ENCODE measurements at places on chromosomes 5 and 9.

DNA sequence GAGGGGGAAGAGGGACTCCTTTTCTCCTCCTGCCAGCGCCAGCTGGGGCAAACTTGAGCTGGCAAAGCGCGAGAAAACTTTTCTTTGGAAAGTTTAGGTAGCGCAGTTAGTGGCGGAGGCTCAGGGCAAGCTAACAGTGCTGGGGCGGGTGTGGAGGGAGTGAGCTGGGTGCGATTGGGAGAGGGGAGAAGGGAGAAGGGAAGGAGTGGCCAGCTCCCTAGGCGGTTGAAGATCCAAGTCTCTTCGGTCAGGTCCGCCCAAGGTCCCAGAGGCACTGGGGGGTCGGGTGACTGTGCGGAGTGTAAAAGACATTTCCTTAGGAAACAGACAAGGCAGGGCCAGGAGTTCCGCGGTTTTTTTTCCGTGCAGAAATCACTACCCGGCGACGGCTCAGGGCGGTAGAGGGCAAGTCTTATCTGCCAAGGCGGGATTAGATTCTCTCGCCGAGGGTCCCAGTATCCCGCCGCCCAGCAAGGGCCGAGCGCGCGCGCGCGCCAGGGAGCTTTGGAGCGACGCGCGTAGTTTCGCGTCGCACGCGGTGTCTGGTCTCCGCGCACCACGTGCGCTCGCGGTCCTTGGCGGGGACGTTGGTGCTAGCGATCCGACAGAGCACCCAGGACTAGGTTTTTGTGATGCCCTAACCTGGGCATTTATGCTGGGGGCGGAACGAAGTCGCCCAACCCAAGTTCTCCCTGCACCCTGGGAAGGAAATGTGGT is 33.6 kb upstream of the NFIB start:
- peak overlapping the region; percentile 31 for H3K27ac ChIP-seq
- H3K36me3 ChIP-seq = no peaks in the 10 kb centered on the region
- H3K27me3 ChIP-seq = peaks cover 44% of the 10 kb centered on the region
- H3K4me3 ChIP-seq = peak overlapping the region; percentile 41

- peaks cover 42% of the 10 kb centered on the region for H3K4me1 ChIP-seq
- no peaks in the 10 kb centered on the region for H3K36me3 ChIP-seq
- H3K4me3 ChIP-seq = no peak overlapping the region
- DNase-seq = no peak
- H3K27ac ChIP-seq = no peak overlapping the region
Measured at GRCh38 chr9:34653151-34654072, 1.4 kb downstream of the IL11RA start.

GRCh38 chr9:28648723-28649122 is 1075.4 kb upstream of the C9orf72 start:
- no peaks in the 10 kb centered on the region for H3K27me3 ChIP-seq
- DNase-seq = no peak
- H3K4me1 ChIP-seq = no peaks in the 10 kb centered on the region
- H3K27ac ChIP-seq = no peak overlapping the region

GRCh38 chr9:16030528-16031185 is 477.8 kb downstream of the CCDC171 start:
- H3K4me3 ChIP-seq = no peak overlapping the region
- H3K27ac ChIP-seq = no peak overlapping the region
- no peaks in the 10 kb centered on the region for H3K27me3 ChIP-seq

GRCh38 chr9:93172666-93173364 is 11.1 kb upstream of the WNK2 start:
- DNase-seq = no peak
- H3K27ac ChIP-seq = no peak overlapping the region
- no peak overlapping the region for H3K4me3 ChIP-seq

- no peaks in the 10 kb centered on the region for H3K36me3 ChIP-seq
- no peaks in the 10 kb centered on the region for H3K27me3 ChIP-seq
- no peak overlapping the region for H3K4me3 ChIP-seq
- H3K27ac ChIP-seq = peak overlapping the region; percentile 98
- peaks cover 24% of the 10 kb centered on the region for H3K4me1 ChIP-seq
Measured at GRCh38 chr5:151094852-151095245, 14.0 kb upstream of the TNIP1 start.

- no peak overlapping the region for H3K4me3 ChIP-seq
- no peaks in the 10 kb centered on the region for H3K4me1 ChIP-seq
- H3K27me3 ChIP-seq = no peaks in the 10 kb centered on the region
- no peak overlapping the region for H3K27ac ChIP-seq
- H3K36me3 ChIP-seq = no peaks in the 10 kb centered on the region
Measured at GRCh38 chr5:79992891-79993657, 2.0 kb upstream of the MTX3 start.

- DNase-seq = no peak
- no peak overlapping the region for H3K27ac ChIP-seq
- H3K36me3 ChIP-seq = no peaks in the 10 kb centered on the region
- H3K4me1 ChIP-seq = no peaks in the 10 kb centered on the region
Measured at GRCh38 chr9:116480700-116481099, 206.4 kb upstream of the TRIM32 start.

DNA sequence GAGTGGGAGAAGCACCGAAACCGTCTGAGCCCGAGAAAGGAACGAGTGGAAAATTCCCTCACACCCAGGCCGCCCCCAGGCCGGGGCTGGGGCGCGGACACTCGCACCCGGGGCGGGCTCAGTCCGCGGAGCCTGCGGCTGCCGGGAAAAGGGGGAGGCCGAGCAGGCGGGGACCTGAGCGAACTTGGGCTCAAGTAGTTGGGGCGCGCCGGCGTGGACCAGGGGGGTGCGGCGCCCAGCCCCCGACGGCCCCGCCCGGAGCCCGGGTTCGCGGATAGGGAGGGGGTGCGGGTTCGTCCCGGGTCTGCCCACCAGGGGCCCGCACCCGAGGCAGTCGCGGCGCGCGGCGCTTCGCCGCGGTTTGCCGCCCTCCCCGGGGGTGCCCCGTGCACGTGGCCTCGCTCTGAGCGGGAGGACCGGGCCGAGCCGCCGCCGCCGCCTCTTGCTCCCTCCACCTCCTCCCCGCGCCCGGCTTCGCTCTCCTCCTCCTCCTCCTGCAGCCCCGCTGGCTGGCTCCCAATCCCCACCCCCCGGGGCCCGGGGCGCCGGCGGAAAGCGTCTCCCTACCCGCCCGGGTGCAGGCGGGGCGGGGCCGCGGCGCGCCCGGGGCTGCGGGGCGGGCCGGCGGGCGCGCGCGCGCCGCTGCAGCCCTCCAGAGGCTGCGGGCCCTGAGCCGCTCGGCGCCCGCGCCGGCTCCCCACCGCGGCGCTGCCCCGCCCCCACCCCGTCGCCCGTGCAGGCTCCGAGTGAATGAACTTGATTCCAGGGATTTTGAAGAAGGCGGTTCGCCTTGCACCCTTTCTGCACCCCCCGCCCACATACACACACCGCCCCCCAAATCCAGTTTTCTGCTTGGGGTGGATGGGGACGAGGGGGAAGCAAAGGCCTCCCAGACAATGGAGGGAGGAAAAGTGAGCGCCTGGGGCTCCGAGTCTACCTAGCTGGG is 1.3 kb upstream of the NFIB start:
- peak overlapping the region; percentile 98 for H3K27ac ChIP-seq
- H3K36me3 ChIP-seq = no peaks in the 10 kb centered on the region
- no peaks in the 10 kb centered on the region for H3K4me1 ChIP-seq
- peak overlapping the region; percentile 53 for H3K4me3 ChIP-seq

DNA sequence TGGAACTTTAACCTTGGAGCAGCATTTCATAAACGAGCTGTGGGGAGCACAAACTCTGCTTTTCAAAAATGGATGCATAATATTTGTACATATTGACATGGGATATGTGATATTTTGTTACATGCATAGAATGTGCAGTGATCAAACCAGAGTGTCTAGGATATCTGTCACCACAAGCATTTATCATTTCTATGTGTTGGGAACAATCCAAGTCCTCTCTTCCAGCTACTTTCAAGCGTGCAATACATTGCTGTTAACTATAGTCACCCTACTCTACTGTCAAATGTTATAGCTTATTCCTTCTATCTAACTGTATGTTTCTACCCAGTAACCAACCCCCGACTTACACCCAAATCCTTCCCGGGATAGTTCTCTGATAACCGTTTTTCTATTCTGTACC is 15.0 kb upstream of the C5orf58 start:
- no peaks in the 10 kb centered on the region for H3K36me3 ChIP-seq
- no peaks in the 10 kb centered on the region for H3K27me3 ChIP-seq
- H3K4me1 ChIP-seq = no peaks in the 10 kb centered on the region
- H3K27ac ChIP-seq = no peak overlapping the region

GRCh38 chr5:174400461-174400860 is 323.9 kb upstream of the MSX2 start:
- no peak for DNase-seq
- H3K4me1 ChIP-seq = no peaks in the 10 kb centered on the region
- peaks cover 2% of the 10 kb centered on the region for H3K27me3 ChIP-seq
- no peak overlapping the region for H3K4me3 ChIP-seq
- no peaks in the 10 kb centered on the region for H3K36me3 ChIP-seq
